ENCODE measurements at places on chromosomes 12 and 14.

DNA sequence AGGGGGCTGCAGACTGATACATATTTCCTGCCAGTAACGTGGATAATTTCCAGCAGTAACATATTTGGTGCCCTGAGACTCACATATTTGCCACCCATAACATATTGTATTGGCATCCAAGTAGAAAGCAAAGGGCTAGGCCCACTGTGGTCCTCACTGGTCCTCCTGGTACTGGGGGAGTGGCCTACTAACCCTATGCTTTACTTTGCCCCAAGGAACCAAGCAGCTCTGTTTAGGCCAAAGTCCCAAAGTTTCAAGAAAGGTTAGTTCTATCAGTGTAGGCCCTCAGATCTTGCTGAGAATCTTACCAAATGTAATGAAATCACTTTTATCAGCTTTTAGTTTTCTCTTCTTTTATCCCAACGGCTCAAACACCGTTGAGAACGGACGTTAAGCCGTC lies 35.4 kb upstream of the NAP1L1 start:
- no peak for DNase-seq

DNA sequence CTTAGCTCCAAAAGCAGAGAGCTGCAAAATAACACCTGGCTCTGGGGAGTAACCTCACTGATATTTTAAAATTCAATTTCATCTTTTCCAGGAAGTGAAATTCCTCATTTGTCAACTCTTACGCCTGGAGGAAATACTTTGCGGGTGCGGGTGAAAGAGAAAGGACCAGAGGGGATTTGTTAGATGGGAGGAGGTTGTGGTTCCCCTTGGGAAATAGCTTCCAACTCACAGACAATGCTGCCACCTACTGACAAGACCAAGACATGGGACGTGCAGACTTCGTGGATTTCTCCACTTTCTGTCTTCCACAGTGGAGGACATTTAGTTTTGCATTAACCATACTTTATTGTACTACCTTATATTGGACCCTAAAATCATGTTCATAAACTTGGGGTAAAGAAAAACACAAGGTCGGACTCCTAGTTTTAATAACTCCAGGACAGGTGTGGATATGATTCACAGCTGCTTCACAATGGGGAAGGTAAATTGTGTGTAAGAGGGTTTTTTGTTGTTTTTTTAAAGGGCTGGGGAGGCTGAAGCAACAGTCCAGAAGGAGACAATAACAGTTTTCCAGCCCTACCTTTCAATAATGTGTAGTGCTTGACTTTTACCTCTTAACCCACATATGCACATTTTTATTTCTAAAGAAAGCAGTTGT lies 10.8 kb downstream of the FBXL14 start:
- DNase-seq, result peak; percentile 76

DNA sequence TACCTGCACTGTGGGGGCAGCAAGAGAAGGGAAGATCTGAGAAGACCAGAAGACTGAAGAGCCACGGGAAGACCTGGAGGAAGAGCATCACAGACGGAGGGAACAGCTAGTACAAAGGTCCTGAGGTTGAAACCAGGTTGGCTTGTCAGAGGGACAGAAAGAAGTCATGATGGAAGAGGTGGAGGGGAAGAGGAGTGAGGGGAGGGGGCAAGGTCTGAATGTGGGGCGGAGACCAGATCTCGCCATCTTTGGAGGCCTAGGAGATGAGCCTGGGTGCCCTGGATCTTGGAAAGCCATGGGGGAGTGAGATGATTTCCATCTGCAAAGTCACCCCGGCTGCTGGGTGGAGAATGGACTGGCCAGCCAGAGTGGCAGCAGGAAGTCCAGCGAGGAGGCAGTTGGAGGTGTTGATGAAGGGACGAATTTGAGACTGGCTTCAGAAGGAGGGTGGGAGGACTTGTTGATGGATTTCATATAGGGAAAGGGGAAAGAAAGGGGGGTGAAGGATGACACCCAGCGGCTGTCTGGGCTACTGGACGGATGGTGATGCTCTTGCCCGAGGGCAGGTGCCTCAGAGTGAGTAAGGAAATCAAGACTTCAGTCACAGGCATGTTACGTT lies 14.6 kb upstream of the UBC start:
- no peak for DNase-seq

GRCh38 chr14:92412912-92413311 lies 89.9 kb downstream of the SLC24A4 start:
- DNase-seq, result no peak

- no peak for DNase-seq
Observed at GRCh38 chr14:57080691-57081090, 188.0 kb downstream of the EXOC5 start.

DNA sequence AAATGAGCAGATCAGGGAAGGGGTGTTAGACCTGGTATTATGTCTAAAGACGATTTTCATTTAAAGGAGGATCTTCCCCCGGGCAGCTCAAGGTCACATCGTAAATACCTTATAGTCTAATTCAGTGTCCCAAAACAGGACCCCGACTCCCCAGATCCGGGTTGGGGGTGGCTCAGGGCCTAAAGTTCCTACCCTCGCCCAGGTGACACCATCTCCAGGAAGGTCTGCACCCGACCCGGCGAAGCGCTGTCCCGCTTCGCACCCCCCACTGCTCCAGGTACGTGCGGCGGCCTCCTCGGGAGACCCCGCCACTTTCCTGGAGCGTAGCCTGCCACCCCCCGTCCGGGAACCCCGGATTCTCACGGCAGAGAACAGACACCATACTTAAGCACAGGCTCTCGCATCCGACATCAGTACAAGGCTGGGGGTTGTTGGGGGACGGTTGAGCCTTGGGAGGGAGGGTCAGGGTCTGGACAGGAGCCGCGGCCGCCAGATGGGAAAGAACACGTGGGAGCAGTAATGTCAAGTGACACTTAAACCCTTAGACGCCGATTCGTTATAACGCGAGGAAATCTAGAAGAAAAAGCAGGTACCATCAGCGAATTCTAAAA lies 556 bp downstream of the TIMM9 start:
- DNase-seq, result peak; percentile 45

GRCh38 chr14:102667703-102668102 lies 75.3 kb downstream of the RCOR1 start:
- no peak for DNase-seq

DNA sequence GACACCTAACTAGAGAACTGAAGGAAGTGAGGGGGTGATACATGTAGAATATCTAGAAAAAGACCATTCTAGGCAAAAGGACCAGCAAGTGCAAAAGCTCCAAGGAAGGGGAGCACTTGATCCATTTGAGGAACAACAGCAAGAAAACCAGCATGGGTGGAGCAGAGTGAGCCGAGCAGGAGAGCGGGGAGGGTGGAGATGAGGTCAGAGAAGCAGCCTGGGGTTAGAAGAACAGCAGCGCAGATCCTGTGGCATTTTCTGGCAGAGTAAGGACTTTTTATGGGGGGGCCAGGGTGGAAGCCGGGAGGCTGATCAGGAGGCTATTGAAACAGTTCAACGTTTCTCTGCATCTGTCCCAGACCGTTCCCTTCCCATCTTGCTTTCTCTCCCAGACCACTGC lies 24.5 kb upstream of the TMCC3 start:
- DNase-seq, result no peak

GRCh38 chr14:69573831-69574262 lies 824 bp downstream of the CCDC177 start:
- DNase-seq, result no peak

GRCh38 chr14:86672080-86672479 lies 1142.1 kb downstream of the FLRT2 start:
- DNase-seq, result no peak

DNA sequence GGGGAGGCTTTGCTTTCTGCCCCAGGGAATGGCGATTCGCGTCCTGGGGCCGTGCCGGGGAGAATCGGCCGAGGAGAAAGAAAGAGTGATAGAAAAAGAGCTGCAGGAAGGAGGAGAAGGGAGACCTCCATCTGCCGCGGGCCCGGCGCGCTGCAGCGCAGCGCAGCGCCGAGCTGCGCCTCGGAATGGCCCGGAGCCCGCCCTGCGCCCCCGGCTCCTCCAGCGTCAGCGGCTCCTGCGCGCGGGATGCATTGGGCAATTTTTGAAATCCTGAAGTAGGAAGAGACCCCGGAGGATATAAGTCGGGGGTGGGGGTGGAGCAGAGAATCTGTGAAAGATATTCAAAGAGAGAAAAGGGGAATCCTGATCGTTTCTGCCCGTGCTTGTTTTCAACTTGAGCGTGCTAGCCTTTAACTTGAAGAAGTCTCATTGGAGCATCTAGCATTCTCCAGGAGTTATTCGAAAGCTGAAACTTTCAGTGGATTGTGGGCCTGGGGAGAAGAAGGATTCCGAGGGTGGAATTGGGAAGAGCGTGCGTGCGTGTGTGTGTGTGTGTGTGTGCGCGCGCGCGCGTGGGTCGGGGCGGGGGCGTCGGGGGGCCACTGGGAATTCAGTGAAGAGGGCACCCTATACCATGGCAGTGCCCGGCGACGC lies 441 bp downstream of the PDE3A start:
- DNase-seq, result no peak

- DNase-seq, result no peak
Observed at GRCh38 chr12:7034464-7034863, 16.2 kb upstream of the LPCAT3 start.

DNA sequence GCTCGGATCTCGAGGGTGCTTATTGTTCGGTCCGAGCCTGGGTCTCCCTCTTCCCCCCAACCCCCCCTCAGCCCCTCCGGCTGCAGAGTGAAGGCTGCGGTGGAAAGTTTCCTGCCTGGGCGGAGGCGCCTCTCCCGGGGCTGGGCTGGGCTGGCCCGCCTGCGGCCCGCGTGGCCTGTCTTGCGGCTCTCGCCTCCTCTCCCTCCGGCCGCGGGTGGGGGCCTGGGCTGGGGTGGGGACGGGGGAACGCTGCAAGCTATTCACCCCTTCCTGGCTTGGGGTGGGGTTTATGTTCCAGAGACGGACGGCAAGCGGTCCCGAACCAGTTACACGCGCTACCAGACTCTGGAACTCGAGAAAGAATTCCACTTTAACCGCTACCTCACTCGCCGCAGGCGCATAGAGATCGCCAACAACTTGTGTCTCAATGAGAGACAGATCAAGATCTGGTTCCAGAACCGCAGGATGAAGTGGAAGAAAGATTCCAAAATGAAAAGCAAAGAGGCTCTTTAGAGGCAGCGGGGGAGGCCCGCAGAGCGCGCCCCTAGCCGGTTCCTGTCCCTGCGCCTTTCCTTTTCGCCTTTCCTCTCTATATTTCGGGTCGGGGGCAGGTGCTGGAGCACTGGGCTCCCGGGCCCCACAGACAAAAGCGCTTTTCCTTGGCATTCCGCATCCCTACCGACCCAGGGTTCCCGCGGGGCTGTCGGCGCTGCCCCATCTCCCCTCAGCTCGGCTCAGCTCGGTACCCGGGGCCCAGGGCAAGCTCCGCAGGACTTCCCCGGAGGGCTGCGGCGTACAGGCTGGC lies 1.3 kb downstream of the HOXC5 start:
- no peak for DNase-seq

DNA sequence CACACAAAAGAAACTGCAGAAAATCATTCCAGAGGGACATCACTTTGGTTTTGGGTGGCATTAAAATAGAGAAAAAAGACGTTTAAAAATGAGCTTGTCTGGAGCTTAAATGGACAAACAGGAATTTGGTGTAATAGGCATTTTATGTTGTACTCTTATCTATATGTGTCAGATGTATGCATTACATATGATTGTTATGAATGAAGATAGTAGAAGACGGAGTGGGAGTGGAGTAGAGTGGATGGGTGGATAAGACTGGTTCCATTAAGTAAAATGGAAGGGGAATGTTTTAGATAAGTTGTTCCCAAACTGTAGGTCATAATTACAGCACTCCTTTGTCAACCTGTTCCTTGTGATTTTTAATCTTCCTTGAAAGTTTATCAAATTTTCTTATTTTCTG lies 1.9 kb downstream of the CCDC91 start:
- DNase-seq, result no peak

GRCh38 chr14:105531088-105531893 lies 4.9 kb downstream of the TMEM121 start:
- no peak for DNase-seq

DNA sequence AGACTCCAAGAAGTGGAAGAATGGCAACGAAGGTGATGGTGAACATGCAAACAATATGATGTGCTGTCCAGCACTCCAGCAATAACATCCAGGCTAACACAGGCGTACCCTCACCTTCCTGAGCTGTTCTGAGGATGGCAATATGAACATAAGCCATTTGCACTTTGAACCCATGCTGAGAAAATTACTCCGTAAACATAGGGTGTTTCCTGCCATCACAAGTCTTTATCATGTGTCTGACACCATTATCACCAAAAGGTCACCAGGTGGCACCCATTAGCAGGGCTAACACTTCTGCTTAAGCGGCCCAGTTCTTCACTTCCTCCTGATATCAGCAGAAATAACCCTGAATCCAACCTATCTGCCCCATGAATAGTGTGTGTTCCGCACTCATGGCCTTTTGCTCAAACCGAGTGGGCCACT lies 482.8 kb downstream of the MED13L start:
- no peak for DNase-seq

DNA sequence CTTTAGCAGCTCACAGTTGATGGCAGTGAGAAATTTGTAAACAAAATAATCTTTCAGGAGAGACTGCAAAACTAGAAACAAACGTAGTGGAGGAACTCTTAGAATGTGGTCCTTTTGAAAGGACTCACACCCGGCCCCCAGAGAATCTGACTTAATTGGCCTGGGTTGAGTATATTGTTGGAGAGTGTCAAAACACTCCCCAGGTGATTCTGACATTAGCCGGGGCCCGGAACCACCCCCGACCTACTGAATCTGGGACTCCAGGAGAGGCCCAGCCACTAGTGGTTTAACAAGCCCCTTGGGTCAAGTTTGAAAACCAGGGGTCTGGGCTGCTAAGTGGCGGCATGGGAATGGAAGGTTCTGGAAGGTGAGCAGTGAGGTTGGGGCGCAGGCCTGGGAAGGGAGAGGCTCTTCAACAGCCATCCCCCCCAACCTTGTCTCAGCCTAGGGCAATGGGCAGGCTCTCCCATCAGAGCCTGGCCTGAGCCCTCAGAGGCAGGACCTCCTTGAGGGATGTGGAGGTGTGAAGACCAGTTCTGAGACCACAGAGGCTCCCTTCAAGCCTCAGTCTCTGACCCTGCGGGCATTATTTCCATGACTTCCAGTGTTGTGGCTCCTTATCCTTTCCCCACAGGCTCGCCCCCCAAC lies 1.1 kb upstream of the ELK3 start:
- no peak for DNase-seq

DNA sequence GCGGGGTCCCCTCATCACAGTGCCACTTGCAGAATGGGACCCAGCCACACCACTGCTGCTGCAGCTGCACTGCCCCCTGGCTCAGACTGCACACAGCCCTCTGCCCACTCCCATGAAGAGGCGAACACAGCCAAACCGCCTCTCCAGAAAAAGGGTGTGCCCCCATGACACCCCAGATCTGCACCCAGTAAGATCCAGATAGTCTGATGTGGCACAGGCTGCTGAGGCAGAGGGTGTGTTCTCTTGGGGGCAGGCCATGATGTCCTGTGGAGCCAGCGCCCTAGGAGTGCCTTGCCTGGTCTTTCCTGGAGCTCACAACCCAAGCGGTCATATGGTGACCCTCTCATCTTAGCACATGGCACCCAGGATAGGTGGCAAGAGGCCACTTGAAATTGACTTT lies 44.4 kb downstream of the SLC8B1 start:
- no peak for DNase-seq

GRCh38 chr14:72369106-72369505 lies 436.9 kb downstream of the RGS6 start:
- no peak for DNase-seq

Data from AML-193 (cell line).